Frontal cortex (tissue), 4 donors: ENCODE measurements at places on chromosomes 13 and 19.

DNA sequence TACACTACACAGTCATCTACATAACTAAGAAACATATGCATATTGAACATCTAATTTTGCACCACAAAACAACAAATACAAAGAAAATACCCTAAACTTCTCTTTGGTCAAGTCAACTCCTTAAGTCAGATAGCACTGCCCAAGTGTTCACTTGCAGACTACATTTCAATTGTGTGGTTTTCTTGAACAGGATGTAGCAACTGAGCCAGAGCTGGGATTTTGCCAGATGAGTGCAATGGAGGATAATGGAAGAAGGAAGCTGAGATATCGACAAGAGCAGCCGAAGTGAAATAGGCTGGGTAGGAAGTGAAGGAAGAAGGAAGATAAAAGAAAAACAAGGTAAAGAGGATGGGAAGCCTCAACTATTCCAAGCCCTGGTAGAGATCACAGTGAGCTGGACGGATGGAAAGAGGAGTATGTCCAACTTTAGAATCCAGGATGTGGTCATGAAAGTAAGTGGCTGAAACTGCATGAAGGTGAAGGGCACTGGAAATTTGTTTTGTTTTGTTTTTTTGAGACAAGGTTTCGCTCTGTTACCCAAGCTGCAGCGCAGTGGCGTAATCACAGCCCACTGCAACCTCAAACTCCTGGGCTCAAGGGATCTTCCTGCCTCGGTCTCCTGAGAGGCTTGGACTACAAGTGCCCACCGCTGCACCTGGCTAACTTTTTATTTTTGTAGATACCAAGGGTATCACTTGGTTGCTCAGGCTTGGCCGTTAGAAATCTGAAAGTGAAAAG, 15.0 kb downstream of the NUFIP1 start:
- no peak for DNase-seq

DNA sequence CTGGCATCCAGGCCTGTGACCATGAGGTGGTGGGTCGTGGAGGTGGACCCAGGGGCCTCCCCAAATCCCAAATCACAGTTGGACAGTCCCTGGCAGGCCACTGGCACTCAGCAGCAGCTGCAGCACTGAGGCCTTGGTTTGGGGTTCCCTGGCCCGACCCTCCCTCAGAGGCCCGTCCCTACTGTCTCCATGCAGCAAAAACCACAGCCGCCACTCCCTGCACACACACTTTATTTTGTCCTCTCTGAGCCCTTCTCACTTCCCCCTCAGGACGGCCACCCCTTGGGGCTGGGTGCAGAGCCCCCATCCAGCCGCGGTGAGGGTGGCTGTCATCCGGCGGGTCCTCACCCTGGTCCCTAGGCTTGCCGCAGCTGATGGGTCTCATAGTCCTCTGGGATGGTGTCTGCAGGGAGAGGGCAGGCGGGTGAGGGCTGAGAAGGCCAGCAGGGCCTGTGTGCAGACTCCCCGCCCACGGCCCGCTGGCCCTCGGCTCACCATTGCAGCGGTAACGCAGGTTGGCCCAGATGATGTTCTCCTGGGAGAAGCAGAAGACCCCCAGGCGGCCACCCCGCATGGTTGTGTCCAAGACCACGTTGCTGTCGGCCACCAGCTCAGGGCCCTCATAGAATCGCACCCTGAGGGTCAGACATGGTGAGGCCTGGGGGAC, 8.4 kb downstream of the COMP start:
- DNase-seq: no peak

DNA sequence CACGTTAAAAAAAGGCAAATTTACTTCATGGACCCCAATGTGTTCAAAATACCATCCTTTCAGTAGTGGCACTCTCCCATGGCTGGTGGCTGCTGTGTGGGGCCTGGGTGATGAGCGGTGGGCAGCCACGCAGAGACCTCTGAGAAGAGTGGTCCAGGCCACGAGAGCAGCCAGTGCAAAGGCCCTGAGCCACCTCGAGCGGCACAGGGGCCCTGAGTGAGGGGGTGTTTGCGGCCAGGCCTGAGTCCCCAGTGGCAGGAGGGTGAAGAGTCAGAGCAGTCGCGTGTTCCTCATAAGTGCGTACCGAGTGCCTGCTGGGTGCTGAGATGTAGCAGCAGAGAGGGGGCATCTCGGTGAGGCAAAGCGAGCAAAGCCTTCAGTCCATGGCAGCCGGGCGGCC, 7.0 kb downstream of the ZNF444 start:
- no peak for DNase-seq

DNA sequence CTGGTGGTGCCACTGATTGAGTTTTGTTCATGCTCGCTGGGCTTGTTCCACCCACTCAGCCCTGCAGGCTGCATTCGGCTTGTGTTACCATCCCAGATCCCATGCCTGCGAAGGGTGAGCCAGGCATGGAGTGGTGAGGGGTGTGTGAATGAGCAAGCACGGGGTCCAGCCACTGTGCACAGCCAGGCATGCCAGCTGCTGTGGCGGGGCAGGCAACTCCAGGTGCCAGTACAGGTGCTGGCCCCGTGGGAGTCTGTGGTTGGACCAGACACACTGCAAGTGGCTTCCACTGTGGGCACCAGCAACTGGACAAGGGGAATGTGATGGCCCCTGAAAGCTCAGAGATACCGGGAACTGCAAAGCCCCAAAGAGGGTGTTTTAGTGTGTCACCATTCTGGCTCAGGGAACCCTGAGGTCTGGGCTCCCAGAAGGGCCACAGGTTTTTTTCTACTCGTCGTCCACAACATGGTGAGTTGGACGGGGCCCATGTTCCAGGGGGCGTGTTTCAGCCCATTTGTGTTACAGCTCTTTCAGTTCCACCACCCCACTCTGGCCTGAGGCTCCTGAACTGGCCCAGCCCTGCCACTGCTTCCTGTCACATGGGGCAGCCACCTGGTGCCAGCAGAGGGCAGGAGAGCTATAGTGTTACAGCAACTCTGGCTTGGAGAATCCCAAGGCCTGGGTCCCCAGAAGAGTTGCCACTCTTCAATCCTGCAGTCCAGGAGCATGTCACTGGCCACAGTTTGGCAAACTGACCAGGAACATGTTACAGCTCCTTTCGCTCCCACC, 217.0 kb upstream of the OBI1 start:
- DNase-seq: no peak

GRCh38 chr19:13841086-13841961, 35.6 kb upstream of the NANOS3 start:
- no peak for DNase-seq

DNA sequence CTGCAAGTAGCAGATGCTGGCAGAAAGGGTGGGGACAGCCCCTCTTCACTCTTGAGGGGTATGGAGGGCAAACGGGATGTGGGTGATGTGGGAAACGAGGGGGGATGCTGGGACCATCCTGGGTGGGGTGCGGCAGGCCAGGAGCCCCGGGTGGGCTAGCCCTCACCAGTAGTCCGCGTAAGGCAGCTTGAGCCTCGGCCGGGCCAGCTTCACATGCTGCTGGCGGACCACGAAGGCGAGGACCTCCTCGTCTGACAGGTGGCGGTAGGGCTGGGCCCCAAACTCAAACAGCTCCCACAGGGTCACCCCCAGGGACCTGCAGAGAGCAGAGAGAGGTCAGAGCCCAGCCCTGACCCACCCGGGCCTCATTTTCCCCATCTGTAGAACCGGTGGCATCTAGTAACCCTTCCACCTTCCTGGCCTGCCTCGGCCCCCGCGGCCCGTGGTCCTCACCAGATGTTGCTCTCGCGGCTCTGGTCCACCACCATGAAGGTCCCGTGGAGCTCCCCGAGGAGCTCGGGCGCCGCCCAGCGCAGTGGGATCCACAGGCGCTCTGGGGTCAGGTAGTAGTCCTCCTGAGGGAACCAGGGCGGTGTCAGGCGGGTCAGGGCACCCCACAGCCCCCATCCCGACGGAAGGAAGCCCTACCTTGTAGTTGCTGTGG, 10.7 kb downstream of the LMTK3 start:
- DNase-seq: no peak

DNA sequence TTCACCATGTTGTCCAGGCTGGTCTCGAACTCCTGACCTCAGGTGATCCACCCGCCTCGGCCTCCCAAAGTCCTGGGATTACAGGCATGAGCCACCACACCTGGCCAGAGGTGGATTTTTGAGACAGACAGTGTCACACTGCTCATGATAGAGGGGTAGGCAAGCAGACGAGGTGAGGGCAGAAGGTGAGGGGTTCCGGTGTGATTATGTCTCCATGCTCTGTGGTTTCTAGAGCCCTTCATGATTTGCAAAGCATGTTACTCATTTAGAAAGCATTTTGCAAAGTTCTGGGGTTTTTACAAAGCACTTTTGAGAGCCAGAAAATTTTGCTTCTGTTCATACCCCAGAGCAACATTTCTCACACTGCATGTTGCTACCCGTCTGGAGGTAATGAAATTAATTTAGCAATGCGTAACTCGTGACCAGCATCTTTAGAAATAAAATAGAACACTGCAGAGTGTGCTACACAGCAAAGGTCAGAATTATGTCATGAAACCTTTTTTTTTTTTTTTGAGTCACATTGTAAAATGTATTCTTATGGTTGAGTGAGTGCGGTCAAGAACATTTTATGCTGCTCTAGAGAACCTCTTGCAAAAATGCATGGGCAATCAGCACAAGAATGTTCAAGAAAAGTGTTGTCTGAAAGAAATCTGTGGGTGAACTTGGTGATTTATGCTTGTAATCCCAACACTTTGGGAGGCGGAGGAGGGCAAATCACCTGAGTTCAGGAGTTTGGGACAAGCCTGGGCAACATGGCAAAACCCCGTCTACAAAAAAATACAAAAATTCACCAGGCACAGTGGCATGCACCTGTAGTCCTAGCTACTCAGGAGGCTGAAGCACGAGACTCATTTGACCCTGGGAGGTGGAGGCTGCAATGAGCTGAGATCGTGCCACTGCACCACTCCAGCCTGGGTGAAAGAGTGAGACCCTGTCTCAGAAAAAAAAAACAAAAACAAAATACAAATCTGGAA, 58.0 kb downstream of the MAP4K1 start:
- no peak for DNase-seq

DNA sequence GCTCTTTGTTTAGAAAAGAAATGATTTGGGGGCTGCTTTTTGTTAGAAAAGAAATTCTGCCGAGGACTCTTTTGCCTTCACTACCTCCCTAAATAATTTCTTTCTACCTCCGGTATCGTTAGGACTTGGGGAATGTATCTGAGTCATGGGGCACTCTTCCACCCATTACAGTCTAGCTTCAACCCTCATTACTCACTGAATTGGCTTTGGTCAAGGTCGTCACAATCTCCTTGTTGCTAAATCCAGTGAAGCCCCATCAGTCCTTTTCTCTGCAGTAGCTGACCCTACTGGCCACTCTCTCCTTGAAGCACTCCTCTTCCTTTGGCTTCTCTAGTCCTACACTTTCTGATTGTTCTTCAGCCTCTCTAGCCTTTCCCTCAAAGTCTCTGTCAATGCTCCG, 34.0 kb downstream of the WDR87 start:
- DNase-seq: no peak
